Thoracic aorta endothelial cell (primary cell): ENCODE measurements at places on chromosomes 6 and 20. TPM values are rescaled to one million over a fixed set of nuclear protein-coding genes. Genes with fewer than 3 reads are reported as not detected.

FERMT1 gene
- total RNA-seq = 3.3 and 6.5 TPM in 2 replicates

EGFL8 gene
- 1.1 and 1.2 TPM in 2 replicates for total RNA-seq

ADGB gene
- not detected in 2 replicates for total RNA-seq

PAK5 gene
- total RNA-seq = not detected in 2 replicates

FAM83B gene
- not detected in 2 replicates for total RNA-seq

TRIM10 gene
- total RNA-seq = not detected in 2 replicates

TSHZ2 gene
- not detected in 2 replicates for total RNA-seq

SLC35D3 gene
- total RNA-seq = not detected in 2 replicates

LPIN3 gene
- 3.5 and 5.2 TPM in 2 replicates for total RNA-seq
